ENCODE measurements at places on chromosomes 1 and 21.

- no peak for DNase-seq
Observed at GRCh38 chr1:159204161-159205141, at the start of gene ACKR1. ACKR1 (plus strand) TSS chr1:159204875; CDS start chr1:159204960, 85 bp downstream.

DNA sequence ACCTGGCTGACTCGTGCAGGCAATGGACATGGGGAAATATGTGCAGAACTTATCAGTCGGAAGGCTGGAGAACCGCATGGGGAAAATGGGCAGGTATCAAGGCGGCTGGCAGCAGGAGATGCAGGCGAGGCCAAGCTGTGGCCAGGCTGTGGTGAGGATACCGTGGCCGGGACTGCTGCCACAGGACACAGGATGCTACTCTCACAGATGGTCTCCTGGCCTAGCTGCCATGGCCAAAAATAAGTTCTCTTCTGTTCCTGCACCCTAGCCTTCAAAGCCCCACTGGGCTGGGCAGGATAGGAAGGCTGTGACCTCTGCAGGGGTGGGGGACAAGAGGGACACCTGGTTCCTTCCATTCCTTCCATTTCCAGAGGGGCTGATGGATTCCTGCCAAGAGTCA, 26.4 kb downstream of the TEX35 start:
- DNase-seq: no peak

- DNase-seq: no peak
Observed at GRCh38 chr1:216936779-216937178, 213.6 kb upstream of the ESRRG start.

- peak; percentile 58 for DNase-seq
Observed at GRCh38 chr1:204920511-204920910, 49.8 kb downstream of the NFASC start.

GRCh38 chr1:97826820-97827219, 94.0 kb downstream of the DPYD start:
- no peak for DNase-seq

DNA sequence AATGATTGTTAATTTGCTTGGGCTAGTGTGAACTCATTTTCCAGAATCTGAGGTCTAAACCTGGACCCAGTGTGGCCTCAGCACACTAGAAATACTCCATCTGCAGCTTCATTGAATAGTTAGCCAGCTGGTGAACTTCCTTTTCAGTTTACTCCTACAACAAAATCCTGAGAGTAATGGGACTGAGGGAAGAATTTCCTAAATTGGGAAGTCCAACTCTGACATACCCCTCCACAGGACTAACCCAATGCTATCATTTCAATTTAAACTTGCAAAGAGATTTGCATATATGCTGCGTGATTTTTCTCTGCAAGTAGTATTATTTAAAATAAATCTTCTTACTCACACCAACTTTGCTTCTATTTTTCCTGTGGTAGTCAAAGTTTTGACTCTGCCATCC, 27.8 kb upstream of the PIGC start:
- DNase-seq: no peak

- DNase-seq: no peak
Observed at GRCh38 chr1:33375316-33375715, 54.4 kb upstream of the A3GALT2 start.

GRCh38 chr1:43612406-43612805, 37.5 kb upstream of the KDM4A start:
- no peak for DNase-seq

GRCh38 chr1:156975084-156975483, 54.7 kb downstream of the LRRC71 start:
- DNase-seq: no peak

DNA sequence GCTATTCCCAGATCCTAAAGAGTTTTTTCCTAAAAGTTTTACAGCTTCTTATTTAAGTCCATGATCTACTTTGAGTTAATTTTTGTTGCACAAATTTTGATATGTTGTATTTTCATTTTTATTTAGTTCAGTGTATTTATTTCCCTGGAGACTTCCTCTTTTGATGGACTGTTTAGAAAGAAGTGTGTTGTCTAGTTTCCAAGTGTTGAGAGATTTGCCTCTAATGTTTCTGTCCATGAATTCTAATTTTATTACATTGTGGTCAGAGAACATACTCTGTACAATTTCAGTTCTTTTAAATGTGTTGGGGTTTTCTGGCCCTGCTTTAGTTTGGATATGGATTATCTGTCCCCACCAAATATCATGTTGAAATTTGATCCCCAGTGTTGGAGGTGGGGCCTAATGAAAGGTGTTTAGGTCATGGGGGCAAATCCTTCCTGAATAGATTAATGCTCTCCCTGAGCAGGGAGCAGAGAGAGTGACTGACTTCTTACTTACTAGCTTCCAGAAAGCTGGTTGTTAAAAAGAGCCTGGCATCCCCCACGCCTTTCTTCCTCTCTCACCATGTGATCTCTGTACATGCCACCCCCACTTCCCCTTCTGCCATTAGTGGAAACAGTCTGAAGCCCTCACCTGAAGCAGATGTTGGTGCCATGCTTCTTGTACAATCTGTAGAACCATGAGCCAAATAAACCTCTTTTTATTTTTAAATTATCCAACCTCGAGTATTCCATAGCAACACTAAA, 4.6 kb downstream of the CHD1L start:
- DNase-seq: peak; percentile 36

GRCh38 chr1:56856186-56856585, 1.6 kb downstream of the C8A start:
- DNase-seq: no peak

GRCh38 chr1:70017770-70018169, 187.6 kb downstream of the LRRC40 start:
- no peak for DNase-seq

- DNase-seq: no peak
Observed at GRCh38 chr21:33314111-33314510, 10.7 kb upstream of the IFNAR1 start.

GRCh38 chr1:228697207-228698016, 37.9 kb upstream of the RHOU start:
- no peak for DNase-seq

DNA sequence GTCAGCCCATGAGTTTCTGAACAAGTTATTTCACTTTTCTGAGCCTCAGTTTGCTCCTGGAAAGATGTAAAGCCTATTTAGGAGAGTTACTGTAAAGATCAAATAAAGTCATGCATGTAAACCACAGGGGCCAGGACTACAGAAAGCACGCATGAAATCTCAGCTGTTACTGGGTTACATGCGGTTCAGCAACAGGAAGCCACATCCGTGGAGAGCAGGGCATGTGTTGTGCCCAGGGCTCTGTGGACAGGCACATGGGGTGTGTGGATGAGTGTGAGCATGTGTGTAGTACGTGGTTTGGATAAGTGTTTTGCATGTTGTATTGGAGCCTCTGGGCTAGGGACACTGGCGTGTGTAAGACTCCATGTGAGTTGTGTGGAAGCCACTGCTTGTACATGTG, 2.2 kb upstream of the EPHA2 start:
- DNase-seq: no peak

GRCh38 chr21:17139696-17140095, 373.1 kb upstream of the CXADR start:
- no peak for DNase-seq

DNA sequence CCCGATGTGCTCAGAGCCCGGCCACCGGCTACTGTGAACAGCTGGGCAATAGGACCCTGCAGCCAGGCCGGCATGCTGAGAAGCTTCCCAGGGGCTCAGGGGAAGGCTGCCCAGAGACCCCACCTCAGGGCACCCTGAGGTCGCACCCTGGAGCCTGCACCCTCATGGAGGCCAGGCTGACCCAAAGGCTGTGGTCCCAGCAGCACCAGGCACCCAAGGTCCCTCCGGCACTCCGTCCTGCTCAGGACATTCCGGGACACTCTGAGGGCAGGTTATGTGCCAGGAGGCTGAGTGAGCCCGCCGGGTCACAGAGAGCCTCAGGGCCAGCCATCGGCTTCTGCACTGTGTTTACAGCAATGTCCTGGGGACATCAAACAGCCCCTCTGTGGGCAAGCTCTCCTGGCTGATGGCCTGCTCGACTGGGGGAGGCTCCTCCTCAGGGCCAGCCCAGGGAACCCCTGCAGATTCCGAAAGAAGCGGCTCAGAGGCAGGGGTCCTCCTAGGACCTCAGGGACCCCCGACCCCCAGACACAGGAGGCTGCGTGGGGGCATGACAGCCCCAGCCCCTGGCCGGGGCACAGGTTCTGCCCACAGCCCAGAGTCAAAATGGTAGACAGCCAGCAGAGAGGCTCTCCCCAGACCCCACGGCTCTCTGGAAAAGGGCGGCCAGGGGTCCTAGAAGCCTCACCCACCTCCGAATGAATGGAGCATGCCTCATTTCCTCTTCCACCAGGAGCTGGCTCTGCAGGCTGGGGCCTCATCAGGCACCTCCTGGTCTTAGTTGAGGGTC, 8.2 kb downstream of the SLC19A1 start:
- no peak for DNase-seq

DNA sequence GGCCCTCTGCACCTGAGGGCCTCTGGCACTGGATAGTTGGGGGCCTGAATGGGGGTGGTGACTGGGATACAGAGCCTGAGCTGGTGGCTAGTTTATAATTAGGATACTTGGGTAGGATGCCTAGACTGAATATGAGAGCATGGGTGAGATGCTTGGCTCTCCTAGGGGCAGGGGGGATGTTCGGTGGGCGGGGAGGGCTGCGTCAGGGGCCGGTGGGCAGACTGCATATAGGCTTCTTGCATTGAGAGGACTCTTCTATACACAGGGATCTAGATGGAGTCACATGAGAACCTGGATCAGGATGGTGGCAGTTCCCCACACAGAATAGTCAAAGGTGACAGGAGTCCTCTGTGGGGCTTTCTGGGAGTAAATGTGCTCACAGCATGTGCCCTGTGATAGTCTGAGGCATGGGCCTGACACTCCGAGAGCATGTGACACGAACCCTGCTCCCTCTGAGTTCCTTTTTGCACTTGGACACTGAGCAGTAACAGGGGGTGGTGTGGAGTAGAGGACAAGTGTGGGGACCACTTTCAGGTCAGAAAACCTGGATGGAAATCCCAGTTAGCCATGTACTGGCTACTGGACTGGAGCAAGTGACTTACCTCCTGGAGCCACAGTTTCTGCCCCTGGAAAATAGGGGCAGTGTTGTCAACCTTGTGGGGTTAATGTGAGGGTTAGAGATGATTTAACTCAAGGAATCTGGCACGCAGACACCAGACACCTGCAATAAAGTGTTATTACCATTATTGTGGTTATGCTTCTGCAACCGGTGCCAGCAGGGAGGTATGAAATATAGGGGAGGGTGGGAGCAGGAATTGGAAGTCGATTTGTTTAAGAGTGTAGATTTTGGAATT, 2.2 kb downstream of the MAP7D1 start:
- no peak for DNase-seq

GRCh38 chr1:35706846-35707600, 11.7 kb downstream of the C1orf216 start:
- peak; percentile 57 for DNase-seq

DNA sequence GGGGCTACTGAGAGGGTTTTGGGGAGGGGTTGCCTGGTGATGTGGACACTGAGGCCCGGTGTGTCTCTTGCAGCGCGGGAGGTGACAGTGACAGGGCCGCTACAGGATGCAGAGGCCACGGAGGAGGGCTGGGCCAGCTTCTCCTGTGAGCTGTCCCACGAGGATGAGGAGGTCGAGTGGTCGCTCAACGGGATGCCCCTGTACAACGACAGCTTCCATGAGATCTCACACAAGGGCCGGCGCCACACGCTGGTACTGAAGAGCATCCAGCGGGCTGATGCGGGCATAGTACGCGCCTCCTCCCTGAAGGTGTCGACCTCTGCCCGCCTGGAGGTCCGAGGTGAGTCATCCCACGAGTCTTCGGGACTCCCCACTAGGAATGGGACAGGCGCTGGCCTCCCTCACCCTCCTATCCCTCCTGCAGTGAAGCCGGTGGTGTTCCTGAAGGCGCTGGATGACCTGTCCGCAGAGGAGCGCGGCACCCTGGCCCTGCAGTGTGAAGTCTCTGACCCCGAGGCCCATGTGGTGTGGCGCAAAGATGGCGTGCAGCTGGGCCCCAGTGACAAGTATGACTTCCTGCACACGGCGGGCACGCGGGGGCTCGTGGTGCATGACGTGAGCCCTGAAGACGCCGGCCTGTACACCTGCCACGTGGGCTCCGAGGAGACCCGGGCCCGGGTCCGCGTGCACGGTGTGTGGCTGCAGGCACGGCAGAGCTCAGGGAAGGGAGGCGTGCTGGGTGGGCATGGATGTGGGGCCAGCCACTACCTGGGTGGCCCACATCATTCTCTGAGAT, 72.5 kb downstream of the OBSCN start:
- DNase-seq: no peak

DNA sequence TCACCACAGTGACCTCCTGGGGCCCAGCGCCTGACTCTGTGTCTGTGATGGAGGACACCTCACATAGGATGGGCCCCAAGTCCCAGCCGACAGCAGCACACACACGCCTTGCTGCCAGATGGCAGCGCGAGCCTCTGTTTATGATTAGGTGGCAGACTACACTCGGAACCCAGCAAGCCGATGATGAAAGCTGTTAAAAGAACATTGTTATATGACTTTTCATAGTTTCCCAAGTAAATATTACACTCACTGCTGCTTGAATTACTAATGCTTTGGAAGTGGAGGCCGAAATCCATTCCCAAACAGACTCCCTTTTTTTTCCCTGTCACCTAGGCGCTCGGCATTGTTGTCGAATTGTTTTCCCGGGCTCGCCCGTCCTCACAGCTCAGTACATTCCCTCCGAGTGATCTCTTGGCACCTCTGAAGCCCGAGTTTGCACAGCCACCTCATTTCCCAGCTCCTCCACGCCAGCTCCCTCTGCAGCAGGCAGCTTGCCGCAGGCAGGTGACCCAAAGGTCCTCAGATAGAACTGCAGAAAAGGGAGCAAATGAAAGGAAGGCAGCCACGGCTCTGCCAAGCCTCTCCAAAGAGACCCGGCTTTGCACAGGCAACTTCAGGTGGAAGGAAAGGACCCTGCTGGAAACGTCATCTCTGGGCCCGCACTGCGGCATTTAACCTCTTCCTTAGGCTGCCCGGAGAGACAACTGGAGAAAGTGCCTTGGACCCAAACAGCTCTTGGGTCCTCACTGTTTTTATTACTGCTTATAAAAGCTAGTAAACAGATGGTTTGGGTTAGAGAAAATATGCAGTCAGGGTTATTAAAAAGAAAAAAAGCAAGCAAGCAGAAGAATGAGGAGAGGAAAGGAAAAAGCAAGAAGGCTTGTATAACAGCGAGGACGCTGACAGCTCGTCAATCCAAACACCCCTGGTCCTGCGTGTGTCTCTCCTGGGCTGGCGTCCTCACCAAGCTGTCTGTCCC, 72.2 kb upstream of the SLC25A33 start:
- DNase-seq: no peak

DNA sequence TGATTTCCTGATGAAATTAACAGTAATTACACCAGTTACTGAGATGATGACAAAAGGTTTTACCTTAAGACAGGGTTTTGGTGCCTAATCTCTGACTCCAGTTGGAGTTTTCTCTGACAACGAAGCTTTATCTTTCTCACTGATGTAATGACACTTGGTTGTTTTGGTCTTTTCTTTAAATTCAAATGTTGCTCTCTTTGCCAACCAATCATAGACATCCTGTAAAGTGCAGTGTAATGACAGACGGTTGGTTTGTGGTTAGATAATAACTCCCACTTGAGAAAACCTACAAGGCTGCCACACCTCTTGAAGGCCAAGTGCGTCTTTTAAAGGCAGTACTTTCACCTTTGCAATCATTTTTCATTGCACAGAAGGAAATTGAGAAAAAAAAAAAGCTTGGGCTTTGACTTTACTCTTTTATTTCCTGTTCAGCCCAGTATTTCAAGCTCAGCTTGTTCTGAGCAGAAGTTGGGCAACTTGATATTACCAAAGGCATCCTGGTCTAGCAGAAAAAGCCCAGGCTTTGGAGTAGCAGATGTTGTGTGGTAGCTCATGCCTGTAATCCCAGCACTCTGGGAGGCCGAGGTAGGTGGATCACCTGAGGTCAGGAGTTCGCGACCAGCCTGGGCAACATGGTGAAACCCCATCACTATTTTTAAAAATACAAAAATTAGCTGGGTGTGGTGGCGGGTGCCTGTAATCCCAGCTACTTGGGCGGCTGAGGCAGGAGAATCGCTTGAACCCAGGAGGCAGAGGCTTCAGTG, 14.9 kb downstream of the PDIK1L start:
- no peak for DNase-seq
